ENCODE measurements at places on chromosomes 7 and 10.

DNA sequence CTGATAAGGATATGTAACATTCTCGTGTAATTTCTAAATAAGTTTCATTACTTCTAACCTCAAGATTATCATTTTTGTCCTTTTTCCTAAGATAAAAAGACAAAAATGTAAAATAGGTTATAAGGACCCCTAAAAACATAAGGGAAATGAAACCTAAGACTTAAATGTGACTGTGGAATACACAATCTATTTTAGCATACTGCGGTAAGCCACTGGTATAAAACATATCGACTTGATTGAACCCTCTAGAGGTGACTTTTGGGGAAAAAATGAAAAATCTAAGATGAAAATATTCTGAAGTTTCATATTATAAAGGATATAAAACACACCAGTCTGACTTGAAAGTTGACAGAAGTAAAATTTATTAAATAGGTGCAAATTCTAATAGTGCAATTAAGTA is 1.9 kb downstream of the NAMPT start:
- DNase-seq: no peak

- peak; percentile 5 for DNase-seq
Observed at GRCh38 chr10:27223964-27224363, 16.6 kb downstream of the ACBD5 start.

- no peak for DNase-seq
Observed at GRCh38 chr10:111126077-111126476, 49.2 kb downstream of the ADRA2A start.

DNA sequence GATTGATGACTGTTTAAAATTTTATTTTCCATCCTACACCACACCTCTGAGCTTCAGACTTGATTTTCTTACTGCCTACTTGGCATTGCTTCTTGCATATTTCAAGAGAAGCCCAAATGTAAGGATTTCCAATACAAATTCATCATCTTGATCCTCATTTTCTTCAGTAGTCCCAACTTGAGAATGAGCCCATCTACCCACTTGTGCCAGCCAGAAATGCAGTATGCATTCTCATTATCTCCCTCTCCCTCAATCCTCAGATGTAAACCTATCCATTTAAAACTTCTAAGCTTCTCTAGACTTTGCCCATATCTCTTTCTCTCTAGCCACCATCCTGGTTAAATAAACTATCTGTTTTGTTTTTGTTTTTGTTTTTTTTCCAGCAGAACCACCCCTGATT is 22.4 kb upstream of the EGFR start:
- no peak for DNase-seq

GRCh38 chr10:64076322-64076940 is 555.2 kb downstream of the REEP3 start:
- DNase-seq: no peak

DNA sequence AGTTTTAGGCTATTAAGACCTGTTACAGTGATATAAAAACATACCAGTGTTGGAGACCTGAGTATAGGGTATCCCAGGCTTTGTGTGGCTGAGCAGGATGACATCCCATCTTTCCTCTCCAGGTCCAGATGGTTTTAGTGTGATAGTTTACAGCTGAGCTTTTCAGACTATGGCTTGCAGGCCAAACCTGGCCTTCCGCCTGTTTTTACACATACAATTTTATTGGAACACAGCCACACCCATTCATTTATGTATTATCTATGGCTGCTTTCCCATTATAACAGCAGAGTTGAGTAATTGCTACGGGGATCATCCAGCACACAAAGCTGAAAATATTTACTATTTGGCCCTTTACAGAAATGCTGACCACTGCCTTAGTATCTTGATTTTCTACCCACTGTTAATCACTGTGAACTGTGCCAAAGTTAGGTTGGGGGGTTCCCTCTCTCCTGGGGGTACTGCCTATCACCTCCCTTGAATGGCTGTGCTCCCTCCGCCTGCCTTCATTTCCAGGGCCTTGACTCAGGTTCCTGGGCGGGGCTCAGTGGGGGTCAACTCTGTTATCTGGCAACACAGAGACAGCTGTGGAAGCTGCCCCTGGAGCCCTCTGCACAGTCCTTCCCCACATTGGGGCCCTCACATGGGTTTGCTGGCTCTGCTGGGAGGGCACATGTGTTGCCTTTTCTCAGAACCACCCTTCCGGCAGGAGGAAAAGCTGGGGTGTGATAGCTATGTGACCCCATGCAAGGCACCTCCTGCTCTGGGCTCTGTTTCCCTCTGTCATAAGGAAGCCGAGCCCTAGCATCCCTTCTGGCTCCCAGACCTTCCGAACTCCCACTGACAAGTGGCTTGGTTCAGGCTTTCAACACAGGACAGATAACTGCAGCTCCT is 40.3 kb upstream of the SH2D4B start:
- no peak for DNase-seq

DNA sequence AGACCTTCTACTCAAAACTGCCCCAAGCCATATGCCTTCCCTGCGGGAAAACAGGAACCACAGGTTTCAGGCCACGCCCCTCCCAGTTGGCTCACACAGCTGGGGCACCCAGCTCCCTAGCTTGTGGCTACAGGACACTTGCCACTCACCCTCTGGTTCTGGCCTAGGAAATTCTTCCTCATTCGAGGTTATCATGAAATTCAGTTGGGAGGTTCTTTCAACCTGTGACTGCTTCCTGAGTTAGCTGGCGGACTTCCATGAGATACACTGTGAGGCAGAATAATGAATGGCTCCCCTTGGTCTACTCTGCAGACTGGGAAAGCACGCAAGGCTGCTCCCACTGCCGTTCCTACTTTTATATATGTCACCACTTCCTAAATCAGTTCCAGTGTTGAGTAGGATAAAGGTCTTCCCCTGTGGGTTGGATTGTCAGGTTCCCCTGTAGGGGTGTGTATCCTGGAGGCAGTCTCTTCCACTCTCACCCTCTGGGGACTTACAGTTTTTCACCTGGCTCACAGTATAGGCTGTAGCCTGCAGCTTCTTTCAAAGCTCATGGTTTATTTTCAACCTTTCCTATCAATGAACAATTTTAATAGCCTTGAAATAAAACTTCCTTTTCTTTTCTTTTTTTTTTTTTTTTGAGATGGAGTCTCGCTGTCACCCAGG is 37.0 kb downstream of the GPR22 start:
- no peak for DNase-seq

GRCh38 chr7:152894295-152895170 is 135.0 kb downstream of the ACTR3B start:
- no peak for DNase-seq

- DNase-seq: no peak
Observed at GRCh38 chr7:41930538-41931262, 227.8 kb upstream of the INHBA start.

DNA sequence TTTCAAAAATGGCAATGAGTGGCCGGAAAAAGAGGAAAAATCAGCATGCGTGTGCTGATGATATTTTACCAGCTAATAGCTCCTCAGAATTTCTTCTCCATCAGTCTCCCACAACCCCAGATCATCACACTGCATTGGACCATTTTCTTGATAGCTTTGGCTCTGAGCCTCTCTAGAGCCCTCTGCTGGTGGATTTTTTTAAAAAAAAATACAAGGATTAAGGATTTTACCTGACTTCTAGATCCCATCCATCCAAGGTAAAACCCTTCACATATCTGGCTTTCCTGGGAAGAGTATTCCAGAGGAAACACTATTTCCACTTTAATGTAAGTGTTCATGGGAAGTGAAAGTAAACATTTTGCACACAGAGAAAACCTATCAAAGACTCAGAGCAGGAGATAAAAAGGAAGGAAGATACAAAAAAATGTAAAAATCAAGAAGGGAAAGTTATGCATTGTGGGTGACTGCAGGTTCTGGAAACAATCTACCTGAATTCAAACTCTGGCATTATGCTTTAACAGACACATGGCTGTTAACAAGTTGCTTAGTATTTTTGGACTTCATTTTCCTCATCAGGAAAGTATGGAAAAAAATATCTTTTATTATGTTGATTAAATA is 380.9 kb downstream of the LRRTM3 start:
- no peak for DNase-seq

GRCh38 chr10:30445711-30446110 is 11.7 kb downstream of the MAP3K8 start:
- no peak for DNase-seq

- DNase-seq: no peak
Observed at GRCh38 chr7:98209166-98209920, 1.9 kb upstream of the BHLHA15 start.

GRCh38 chr10:60430017-60430416 is 40.3 kb upstream of the ANK3 start:
- DNase-seq: no peak

- DNase-seq: no peak
Observed at GRCh38 chr7:38773430-38773829, 135.6 kb downstream of the VPS41 start.

DNA sequence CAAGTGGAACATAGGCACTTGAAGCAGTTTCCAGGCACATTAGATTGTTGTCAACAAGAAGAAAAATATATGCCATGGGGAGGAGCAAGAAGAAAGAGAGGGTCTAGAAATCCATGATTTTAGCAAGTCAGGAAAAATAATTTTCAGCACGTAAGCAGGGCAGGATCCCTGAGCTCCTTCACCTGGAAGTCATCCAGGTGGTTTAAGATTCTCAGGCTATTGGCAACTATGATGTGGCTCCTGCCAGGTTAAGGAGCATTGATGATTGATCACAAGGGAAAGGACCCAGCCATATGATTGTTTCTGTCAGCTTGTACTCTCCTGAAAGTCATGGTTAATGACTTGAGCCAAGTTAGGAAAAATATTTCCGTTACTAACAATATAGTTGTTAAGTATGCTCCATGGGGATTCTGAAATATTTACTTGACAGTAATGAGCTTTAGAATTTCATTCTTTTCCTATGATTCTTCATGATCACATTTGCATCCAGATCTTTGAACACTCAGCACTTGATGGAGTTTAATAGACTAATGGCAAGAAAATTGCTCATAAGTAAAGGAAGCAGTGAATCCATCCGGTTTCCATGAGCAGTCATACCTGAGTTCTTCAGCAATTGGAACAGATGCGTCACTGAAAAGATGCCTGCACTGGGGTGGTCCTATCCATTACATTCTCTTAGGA is 209.1 kb downstream of the BICC1 start:
- no peak for DNase-seq

GRCh38 chr10:78985973-78986818 is 82.6 kb upstream of the ZMIZ1 start:
- no peak for DNase-seq

DNA sequence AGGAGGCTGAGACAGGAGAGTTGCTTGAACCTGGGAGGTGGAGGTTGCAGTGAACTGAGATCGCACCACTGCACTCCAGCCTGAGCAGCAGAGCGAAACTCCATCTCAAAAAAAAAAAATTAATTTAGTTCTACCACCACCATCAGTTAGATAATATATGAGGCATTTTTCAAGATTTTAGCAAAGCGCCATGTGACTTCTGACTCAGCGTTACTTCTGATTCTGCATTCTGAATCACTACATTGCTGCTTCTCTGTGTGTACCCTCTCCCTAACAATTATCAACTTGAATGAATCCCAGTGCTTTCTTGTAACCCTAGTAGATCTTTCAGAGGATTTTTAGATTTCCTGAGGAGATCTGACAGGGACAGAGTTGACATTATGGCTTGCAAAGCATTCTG is 176.8 kb upstream of the SORCS1 start:
- no peak for DNase-seq

DNA sequence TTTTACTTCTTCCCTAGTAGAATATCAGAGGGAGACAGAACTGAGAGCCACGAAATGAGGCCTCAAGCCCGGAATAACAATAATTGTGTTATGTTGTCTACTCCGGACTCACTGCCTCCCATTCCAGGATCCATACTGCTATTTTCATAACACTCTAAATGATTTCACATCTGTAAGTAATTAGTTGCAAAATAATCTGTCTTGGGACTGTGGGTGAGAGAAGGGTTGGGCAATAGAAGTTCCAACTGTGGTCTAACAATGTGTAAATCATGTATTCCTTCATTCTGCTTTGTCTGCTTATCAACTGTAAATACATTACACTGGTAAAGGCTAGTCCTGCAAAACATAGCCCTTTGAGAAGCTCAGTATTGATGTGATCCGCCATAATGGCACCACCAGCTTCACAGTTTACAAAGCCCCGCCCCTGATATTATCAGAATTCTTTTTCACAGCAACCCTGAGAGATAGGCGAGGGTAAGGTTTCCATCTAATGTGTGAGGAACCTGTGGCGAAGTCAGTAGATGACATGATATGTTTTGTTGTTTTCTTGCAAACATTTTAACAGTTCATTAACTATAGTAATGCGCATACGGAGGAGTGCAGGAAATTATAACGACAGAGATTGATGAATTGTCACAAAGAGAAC is 265.7 kb upstream of the BMPER start:
- DNase-seq: no peak

DNA sequence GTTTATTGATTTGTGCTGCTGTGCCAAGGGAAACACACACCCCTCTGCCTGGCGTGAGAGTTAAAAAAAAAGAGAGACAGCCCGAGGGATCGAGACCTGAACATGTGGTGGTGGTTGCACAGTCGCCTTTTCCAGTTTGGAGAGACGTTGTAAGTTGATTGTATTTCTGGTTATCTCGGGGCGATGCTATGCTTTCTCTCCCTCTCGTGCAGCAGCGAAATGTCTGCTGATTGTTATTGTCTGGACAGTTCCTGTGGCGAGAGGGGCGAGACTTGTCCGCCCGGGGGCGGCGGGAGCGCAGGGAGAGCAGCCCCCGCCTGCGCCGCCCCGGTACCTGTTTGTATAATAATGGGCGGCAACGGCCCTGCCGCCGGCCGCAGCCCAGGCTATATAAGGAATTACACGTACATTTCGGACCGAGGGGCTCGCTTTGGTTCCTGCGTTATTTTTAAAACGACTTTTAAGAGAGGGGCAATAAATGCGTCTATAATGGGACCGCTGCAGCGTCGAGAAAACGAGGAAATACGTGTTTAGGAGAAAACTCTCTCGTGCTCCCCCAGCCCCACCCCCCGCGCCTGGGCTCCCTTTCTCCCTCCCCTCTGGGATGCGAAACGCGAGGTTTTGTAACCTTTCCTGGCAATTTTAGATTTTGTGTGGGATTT is 1.7 kb downstream of the ZEB1 start:
- no peak for DNase-seq

GRCh38 chr10:77297393-77297739 is 340.2 kb downstream of the KCNMA1 start:
- DNase-seq: no peak

- no peak for DNase-seq
Observed at GRCh38 chr7:140685407-140686087, 11.0 kb upstream of the NDUFB2 start.

DNA sequence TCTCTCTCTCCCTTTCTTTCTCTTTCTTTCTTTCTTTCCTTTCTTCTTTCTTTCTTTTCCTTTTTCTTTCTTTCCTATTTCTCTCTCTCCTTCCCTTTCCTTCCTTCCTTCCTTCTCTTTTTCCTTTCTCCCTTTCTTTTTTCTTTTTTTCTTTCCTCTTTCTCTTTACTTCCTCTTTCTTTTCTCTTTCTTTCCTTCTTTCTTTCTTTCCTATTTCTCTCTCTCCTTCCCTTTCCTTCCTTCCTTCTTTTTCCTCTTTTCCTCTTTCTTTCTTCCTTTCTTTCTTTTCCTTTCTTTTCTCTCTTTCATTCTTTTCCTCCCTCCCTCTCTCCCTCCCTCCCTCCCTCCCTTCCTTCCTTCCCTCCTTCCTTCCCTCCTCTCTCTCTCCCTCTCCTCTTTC is 81.5 kb downstream of the RHOBTB1 start:
- no peak for DNase-seq

GRCh38 chr10:969473-970150 is 18.6 kb upstream of the GTPBP4 start:
- no peak for DNase-seq

- no peak for DNase-seq
Observed at GRCh38 chr10:95392681-95393164, 101.9 kb upstream of the PDLIM1 start.

All from NCI-H1048 (cell line).